ENCODE measurements at places on chromosomes 1 and 21. TPM values are rescaled to one million over a fixed set of nuclear protein-coding genes. Genes with fewer than 3 reads are reported as not detected.

CLCA1 gene
- not detected for total RNA-seq

CD1B gene
- not detected for total RNA-seq

SPRR3 gene
- total RNA-seq = not detected

GRCh38 chr1:208129060-208129459, 115.1 kb downstream of the PLXNA2 start:
- no peak for DNase-seq

- no peak for DNase-seq
Observed at GRCh38 chr21:38972078-38972477, 166.3 kb downstream of the ETS2 start.

DNA sequence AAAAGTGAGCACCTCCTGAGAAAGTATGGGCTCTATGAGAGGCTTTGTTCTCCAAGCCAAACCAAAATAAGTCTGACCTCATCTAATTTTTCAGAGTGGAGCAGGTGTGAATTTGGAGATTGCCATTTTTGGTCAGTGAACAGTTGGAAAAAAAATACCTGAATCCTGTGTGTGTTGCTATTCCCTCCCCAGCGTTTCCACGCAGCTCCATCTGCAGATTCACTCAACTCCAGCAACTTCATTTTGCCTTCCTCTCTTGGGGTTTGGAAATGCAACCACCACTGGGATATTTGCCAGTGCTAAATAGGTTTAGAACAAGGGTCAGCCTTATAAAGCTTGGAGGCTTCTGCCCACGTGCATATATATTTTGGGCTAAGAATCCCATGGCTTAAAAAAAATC, 11.2 kb downstream of the CASQ2 start:
- no peak for DNase-seq

DNA sequence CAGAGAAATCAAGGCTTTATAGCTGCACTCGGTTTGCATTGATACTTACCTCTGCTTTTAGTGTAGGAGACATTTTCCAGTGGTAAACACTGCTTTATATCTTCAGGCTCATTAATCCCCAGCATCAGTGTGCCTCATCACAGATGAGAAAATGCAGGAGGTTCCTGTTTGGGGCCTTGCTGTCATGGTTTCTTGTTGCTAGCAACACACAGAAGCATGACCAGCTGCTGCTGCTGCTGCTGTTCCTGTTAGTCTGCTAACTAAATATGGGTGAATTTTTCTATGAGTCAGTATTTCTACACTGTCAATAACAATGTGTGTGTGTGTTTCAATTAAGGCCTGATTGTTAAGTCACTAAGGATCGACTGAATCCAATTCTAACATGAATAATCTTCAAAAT, 85.8 kb upstream of the RGS1 start:
- DNase-seq = no peak

GRCh38 chr1:13881385-13882088, 181.5 kb downstream of the PRDM2 start:
- DNase-seq = no peak

Measured in mesothelial cell of epicardium (in vitro differentiated cells).